ENCODE measurements at places on chromosomes 2 and 18.

DNA sequence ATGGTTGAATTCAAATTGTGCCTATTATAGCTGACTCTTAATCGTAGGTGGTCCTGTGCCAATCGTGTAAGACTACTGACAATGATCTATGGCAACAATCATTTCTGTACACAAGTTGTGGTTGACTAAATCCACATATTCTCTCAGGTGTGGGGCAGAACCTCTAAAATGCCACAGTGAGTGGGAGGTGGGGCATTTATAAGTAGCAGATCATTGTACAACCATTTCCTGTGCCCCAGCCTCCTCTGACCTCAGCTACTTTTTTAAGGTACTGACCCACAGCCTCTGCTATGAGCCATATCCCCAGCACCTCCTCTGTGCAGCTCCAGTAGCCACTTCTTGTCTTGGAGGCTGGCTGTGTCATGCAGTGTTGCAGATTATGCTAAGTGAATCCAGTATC is 48.6 kb upstream of the RAPH1 start:
- no peak for DNase-seq

DNA sequence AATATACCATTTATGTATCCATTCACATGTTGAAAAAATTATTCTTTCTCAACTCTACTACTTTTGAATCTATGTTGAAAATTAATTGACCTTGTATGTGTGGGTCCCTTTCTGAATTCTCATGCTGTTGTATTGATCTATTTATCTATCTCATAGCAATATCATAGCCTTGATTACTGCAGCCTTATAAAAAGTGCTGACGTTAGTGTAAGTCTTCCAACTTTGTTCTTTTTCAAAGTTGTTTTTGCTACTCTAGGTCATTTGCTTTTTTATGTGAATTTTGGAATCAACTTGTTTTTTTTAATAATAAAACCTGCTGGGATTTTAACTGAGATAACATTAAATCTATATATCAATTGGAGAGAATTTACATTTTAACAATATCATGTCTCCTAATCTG is 52.2 kb upstream of the PAX3 start:
- no peak for DNase-seq

DNA sequence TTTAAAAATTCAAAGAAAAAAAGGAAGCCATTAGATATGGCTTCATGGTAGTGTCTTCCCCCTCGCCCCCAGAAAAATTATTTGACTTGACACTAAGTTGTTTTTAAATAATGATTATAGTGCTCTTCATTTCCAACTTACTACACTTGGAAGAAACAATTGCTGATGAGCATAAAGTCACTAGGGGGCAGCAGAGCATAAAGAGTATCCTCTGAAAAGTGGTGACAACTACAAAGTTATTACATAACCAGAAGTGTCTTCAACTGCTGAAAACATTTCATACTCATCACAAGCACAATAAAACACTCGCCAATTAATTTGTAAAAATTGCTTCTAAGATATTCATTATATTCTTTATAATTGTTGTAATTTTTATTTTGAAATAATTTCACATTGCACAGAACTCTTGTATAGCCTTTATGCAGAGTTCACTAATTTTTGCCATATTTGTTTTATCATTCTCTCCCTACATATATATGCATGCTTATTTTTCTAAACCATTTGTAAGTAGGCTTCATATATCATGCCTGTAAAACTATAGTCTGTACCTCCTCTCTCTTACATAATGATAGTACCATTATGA is 54.9 kb downstream of the EXOC6B start:
- DNase-seq: peak; percentile 55

- no peak for DNase-seq
Observed at GRCh38 chr18:26868968-26869586, 3.6 kb upstream of the AQP4 start.

GRCh38 chr2:177758591-177759371 is 313.8 kb downstream of the PDE11A start:
- DNase-seq: peak; percentile 7

DNA sequence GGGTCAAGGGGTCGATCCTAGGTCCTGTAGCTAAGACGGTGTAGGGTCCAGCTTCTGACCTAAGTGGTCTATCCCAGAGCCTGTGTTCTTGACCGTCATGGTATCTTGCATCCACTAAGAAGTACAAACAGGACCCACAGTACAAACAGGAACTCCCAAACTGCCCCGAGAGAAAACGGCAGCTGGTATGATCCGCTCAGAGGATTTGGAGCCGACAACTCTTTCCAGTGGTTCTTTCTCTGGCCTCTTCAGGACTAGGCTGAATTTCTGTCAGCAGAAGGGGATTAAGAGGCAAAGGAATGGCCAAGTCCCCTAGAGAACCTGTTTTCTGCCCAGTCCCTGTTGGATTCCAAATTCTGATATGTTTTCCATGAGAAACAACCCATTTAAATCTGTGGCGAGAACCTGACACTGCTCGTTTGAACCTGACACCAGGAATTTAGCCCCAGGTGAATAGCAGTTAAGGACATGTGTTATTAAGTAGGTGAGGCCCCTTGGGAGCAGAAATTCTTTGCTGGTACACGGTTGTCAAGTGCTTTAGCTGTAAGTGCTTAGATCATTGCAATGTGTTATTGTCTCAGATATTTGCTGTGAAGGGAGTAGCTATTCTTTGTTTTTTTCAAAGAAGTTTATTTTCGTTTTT is 50.5 kb upstream of the TXNDC2 start:
- DNase-seq: no peak

- no peak for DNase-seq
Observed at GRCh38 chr2:122734766-122735424, 979.4 kb downstream of the TSN start.

DNA sequence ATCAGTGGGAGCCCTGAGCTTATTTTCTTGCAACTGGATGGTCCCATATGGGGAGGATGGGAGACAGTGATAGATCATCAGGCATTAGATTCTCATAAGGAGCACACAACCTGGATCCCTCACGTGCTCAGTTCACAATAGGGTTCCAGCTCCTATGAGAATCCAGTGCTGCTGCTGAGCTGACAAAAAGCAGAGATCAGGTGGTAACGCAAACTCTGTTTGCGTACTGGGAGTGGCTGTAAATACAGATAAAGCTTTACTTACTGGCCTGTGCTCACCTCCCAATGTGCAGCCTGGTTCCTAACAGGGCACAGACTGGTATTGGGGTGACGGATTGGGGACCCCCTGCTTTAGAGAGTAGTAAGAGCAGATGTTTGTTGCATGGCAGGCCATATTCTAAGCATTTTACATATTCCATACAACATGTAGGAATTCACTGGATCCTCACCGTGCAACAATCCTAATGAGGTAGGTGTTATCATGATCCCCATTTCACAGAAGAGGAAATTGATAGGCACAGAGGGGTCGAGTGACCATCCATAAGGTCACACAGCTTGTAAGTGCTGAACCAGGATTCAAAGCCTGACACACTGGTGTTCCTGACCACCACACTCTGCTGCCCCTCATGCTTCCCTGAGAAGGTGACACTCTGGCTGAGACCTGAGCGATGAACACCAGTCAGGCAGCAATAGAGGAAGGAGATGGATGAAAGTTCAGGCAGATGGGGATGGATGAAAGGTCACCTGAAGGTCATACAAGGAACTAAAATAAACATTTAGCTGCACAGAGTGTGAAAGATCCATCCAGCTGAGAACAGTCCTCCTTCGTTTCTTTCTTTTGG is 15.7 kb upstream of the MAT2A start:
- DNase-seq: no peak

DNA sequence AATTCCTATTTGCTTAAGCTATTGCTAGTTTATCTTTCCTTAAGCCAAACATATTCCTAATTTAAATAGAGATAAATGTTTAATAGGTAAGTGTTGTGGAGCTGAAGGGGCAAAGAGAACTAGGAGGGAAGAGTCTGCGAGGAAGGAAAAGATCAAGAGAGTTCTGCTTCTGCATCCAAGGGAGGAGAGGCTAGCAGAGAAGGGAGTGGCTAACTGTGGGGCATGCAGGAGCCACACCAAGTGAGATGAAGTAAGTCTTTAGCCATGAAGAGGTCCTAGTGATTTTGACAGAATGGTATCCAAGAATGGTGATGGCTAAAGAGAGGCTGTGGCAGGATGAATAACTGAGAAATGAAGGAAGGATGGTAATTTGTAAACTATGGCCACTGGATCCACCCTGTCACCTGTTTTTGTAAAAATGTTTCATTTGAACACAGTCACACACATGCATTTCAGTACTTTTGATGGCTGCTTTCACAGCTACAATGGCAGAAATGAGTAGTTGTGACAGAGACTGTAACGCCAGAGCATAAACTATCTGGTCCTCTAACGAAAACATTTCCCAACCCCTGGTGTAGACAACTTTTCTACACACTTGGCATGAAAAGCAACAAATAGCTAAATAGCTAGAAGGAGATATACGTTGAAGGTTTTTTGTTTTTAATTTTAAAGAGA is 15.6 kb downstream of the TPGS2 start:
- no peak for DNase-seq

DNA sequence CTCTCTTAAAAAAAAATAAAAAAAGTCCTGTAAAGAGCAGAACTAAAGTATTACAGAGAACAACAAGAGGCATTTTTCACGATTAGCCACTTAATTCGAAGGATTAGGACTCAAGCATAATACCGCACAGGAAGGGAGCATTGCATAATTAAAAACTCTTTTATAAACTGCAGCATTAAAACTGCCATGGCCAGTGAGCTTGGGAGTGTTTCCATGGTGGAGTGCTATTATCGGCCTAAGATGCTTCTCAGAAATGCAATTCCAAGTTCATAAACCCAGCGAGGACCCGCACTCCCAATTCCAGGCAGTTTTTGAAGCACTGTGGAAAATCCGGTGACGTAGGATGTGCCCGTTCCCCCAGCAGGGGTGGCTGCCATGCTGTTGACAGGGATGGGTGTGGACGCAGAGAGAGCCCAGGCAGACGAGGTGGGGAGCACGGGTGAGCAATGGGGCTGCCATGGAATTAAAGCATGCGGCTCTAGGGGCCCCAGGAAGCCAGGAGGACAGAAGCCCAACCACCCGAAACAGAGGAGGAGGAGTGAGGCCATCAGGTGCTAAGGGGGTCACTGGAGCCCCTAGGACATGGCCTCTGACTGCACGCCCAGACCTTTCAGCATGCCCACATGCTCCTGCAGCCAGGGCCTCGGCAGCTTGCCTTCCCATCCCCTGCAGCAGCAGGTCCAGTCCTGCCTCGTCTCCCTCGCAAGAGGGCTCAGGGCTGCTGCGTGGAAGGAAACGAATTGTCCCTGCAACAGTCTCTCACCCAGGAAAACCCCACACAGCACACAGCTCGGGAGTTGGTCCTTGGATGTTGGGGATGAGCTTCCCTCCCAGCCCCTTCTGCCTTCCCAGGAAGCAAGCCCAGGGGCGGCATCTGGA is 233.4 kb downstream of the NDUFA10 start:
- no peak for DNase-seq

GRCh38 chr2:163252199-163252598 is 413.6 kb upstream of the KCNH7 start:
- no peak for DNase-seq

- no peak for DNase-seq
Observed at GRCh38 chr2:1557467-1557820, 144.2 kb downstream of the TPO start.

GRCh38 chr2:85164145-85164569 is 31.0 kb downstream of the TCF7L1 start:
- peak; percentile 33 for DNase-seq

- DNase-seq: no peak
Observed at GRCh38 chr2:28929581-28929980, 35.1 kb downstream of the WDR43 start.

DNA sequence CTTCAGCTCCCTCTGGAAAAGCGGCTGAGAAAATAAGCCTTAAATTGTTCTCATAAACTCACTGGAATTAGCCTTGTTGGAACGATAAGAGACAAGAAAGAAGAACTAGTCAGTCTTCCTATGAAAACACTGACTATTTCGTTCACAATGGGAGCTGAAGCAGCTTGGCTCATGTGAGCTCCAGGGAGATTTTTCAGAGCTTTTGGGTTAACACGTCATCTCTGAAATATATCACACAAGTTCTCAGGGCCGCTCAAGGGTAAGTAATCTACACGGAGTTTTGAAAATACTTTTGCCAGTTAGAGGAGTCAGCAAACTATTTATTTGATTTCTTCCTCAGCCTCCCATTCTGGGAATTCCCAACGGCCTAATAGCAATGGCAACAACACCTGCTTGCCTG is 316.2 kb upstream of the MGAT5 start:
- DNase-seq: no peak

DNA sequence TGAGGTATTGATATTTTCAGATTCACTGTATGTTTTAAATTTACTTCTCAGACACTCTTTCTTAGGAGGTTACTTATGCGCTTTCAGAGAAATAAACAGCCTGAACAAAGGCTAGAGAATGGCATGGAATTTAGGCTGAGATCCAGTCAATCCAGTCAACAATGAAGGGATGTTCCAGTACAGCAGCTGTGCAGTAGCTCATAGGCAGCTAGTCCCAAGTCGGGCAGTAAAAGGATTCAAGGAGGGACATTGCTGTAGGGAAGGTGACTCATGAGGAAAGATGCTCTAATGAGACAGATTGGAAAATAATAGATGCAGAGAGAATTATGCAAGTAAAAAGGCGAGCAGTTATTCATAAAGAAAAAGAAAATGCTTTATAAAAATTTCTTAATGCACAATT is 397.9 kb upstream of the RGPD4 start:
- DNase-seq: no peak

DNA sequence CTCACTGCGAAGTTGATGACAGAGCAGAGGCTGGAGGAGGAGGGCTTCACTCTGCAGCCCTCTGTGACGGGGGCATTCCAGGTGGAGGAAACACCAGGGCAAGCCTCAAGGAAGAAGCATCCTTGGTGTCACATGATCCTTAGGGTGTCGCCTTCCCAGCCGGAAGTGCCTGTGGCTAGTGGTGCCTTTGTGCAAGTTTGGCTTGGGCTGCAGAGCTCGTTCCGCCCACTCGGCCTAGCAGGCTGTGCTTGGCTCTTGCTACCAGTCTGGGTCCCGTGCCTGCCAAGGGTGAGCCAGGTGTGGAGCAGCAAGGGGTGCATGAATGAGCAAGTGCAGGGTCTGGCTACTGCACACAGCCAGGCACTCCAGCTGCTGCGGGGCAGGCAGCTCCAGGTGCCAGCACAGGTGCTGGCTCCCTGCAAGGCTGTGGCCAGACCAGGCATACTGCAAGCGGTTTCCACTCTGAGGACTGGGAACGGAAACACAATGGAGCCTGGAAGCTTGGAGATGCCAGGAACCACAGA is 325.3 kb upstream of the SMIM21 start:
- peak; percentile 28 for DNase-seq

GRCh38 chr2:101843471-101843870 is 146.0 kb downstream of the MAP4K4 start:
- DNase-seq: no peak

- no peak for DNase-seq
Observed at GRCh38 chr2:168120730-168121129, 126.7 kb downstream of the STK39 start.

DNA sequence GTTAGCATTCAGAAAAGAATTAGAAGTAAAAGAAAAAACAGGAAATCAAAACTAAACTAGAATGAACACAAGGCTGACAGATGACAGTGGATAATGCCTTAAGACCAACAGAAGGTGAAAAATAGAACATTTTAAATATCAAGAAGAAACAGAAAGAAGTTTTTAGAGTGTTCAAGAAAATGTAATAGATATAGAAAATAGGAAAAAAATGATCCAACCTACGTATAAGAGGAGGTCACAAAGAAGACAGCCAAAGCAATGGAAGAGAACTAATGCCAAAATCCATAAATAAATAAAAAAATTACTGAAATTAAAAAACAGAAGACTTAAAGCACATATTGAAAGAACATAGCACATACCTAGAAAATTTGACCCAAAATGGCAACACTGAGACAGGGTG is 42.5 kb upstream of the EN1 start:
- no peak for DNase-seq

GRCh38 chr2:85613717-85614515 is 2.0 kb upstream of the C2orf68 start:
- DNase-seq: no peak

Data from NCI-H1092 treated with DMSO at 0.1 percent for 48 hours (cell line).